ENCODE measurements at places on chromosomes 2 and 18.

- no peak for DNase-seq
Measured at GRCh38 chr2:241870611-241871537, 1.3 kb downstream of the RTP5 start.

- DNase-seq = no peak
Measured at GRCh38 chr18:75067996-75068645, 140.8 kb downstream of the PTGR3 start.

DNA sequence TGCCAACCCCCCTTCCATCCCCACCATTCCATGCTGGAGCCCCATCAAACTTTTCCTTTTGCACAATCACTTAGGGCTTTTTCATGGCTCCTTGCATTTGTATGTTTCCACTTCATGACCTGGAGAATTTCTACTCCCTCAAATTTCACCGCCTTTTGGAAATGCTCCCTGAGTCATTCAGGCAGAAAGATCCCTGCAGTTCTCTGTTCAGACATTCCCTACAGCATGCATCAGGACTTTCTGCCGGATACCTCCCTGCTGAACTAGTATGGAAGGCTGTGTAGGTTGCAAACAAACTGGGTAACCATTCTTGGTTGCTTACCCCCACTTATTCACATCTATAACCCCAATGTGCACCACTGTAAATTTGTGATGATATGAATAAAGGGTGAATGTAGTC is 389.6 kb upstream of the CELF4 start:
- no peak for DNase-seq

- DNase-seq = no peak
Measured at GRCh38 chr18:77300579-77300978, 50.9 kb downstream of the GALR1 start.

DNA sequence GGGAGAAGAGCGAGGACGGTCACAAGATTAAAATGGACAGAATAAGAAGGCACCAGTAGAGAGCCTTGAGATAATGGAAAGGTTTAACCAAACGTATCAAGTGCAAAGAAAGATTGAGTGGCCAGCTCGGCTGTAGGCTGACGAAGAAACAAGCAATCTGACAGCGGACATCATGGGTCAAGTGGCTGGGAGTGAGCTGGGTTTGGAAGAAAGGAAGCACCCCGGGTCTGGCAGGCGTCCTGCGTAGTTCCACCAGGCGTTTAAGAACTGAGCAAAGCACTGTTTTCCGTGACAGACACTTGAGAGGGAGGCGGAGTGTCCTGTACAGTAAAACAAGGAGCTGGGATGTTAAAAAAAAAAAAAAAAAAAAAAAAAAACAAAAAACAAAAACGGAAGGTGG is 27.1 kb downstream of the DAPL1 start:
- DNase-seq = no peak

- DNase-seq = no peak
Measured at GRCh38 chr2:16293398-16293797, 353.0 kb downstream of the MYCN start.

DNA sequence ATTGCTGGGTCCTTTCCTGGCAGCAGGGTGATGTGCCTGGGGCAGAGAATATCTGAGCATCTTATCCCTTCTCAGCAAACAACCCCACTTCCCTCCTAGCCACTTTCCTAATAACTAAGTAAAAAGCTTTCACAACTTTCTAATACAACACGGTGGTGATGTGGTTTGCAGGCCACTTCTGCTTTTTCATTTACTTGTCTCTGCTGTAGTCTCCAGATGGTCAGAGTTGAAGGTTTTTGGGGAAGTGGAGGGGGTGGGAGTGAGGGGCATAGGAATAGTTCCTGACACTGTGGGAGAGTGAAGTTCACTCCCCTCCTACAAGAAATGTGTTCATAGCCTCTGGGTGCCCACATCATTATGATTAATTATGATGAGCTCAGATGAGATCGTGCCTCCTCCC is 11.6 kb downstream of the OXER1 start:
- no peak for DNase-seq

DNA sequence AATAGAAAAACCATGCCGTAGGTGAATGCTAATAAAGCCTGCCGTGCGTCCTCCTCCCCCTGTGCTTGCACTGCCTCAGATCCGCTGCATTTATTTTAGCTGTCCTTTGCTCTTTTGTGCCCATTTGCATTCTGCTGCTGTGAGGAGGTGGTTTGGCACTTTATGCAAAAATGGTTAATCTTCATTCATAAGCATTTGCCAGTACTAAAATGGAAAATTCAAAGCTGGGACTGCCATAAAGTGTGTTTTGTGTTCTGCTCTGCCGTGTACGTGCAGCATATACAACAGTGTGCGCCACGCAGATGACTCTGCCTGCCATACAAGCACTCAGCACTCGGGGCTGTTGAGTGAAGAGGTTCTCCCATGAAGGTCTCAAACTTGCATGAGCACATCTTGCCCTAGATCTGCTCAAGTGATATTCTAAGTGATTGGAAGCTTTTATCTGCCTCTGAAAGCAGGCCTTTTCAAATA is 73.6 kb downstream of the SPATS2L start:
- DNase-seq = no peak

DNA sequence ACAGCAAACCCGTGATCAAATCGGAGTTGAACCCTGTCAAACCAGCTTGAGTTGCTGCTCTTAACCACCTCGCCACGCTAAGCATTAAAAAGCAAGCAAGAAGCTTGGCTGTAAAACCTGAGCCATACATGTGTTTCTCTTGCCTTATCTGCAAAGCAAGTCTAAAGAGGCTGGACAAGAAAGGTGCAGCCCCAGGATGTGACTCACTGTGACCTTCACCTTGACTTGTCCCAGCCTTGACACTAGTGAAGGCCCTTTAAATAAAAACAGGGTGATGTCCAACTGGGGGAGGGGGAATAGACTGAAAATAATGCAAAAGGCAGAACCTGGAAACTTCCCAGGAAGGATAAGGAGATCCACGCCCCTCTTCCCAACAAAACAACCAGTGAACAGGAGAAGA is 127.6 kb upstream of the NPAS2 start:
- no peak for DNase-seq

GRCh38 chr2:26997394-26997793 is 27.0 kb downstream of the MAPRE3 start:
- DNase-seq = no peak

- no peak for DNase-seq
Measured at GRCh38 chr2:127672341-127673224, 2.7 kb downstream of the LIMS2 start.

All from putamen (tissue), 1 donor.